ENCODE measurements at places on chromosomes 2 and 18.

GRCh38 chr18:2588666-2589344 lies 17.4 kb downstream of the NDC80 start:
- DNase-seq: no peak

GRCh38 chr2:105597011-105597805 lies 147.5 kb upstream of the NCK2 start:
- no peak for DNase-seq

DNA sequence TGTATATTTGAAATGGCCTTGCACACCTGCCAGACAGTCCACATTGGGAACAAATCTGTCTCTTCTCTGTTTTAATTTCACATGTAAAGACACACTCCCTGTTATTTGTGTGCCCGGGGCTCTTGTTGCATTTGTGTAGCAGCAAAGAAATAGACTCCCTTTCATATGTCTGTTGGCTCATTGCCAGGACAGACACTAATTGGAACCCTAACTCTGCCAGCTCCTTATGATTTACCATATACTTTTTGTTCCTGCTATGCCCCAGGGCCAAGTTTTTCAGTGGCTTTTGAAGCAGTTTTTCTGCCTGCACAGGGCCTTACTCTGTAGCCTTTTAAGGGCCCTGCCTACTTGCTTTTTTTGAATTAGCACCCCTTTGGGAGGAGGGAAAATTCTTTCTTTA lies 396.9 kb downstream of the DLGAP1 start:
- no peak for DNase-seq

- no peak for DNase-seq
These were observed 94.1 kb downstream of the BCL2 start for GRCh38 chr18:63225434-63225833.

DNA sequence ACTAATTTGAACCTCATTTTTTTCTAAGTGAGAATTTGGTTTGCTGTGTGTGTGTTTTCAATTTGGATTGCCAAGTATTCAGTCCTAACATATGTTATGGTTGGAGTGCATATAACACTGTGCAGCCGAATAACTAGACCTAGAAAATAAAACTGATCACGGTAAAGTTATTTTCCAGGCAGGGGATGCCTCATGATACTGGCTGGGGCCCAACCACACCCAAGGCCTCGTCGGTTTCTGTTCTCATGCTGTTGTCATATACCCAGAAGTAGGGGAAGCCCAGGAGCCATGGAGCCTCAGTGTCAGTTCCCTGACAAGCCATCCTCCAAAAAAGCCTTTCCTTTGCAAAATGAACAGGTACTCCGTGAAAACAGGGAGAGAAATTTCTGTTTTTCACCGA lies 160.2 kb downstream of the GBX2 start:
- no peak for DNase-seq

DNA sequence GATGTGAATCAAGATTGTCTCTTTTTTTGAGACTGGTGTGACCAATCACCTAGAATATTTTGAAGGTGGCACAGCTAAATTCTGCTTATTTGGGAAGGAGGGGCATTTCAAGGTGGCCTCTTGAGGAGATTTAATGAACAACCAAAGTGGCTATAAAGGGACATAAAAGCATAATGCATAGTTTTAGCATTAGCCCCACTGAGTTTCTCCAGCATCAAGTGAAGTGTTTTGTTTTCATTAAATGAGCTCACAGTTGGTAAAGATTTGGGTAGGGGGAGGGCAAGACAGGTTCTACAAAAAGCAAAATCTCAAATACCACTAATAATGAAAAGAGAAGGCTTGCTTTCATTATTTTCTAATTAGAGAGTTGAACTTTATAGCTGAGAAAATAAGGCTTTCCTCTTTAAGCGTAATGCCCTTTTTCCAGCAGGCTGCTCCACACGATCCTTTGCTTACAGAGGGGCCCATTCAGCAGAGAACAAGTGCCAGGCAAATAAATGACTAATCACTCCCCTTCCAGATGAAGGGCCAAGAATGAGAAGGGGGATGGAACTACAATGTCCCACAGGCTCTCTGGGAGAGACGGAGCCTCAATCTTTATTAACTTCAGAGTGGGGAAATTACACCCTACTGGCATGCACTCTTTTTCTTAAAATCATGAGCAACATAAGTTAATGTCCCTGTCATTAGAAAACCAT lies 35.9 kb downstream of the LHCGR start:
- DNase-seq: no peak

DNA sequence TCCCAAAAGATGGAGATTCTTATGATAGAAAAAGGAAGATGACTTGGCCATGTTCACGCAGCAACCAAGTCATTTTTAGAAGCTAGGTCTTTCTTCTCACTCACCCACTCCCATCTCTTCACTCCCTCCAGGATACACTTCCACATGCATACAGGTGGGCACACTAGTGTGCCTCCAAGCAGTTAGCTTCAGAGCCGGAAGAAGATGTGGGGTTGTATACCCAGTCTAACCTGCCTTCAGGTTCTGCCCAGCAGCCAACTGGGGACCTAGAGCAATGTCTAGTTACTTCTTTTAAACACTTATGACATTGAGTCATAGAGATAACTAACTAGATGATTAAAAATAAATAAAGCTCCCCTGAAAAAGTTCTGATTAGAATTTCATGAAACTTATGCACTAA lies 21.8 kb upstream of the TANK start:
- no peak for DNase-seq

GRCh38 chr2:37713258-37713700 lies 41.8 kb upstream of the CDC42EP3 start:
- DNase-seq: no peak

GRCh38 chr2:100730290-100730868 lies 89.6 kb upstream of the NPAS2 start:
- DNase-seq: peak; percentile 56

- no peak for DNase-seq
These were observed 471.4 kb upstream of the REG3G start for GRCh38 chr2:78553866-78554647.

- DNase-seq: peak; percentile 52
These were observed at the start of gene CLIP4 for GRCh38 chr2:29114946-29115609. Gene CLIP4 (plus strand): TSS chr2:29115415. CDS start chr2:29121389, 5,974 bp downstream.

DNA sequence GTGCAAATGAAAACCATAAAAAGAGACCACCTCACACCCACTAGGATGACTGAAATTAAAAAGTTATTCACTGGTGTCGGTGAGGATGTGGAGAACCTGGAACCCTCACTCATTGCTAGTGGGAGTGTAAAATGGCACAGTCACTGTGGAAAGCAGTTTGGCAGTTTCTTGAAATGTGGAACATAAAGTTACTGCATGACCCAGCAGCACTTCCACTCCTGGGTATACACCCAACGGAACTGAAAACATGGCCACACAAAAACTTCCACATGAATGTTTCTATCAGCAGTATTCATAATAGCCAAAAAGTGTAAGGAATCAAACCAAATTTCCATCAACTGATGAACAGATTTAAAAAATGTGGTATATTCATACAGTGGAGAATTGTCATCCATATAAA lies 65.1 kb upstream of the SLC66A3 start:
- DNase-seq: no peak

DNA sequence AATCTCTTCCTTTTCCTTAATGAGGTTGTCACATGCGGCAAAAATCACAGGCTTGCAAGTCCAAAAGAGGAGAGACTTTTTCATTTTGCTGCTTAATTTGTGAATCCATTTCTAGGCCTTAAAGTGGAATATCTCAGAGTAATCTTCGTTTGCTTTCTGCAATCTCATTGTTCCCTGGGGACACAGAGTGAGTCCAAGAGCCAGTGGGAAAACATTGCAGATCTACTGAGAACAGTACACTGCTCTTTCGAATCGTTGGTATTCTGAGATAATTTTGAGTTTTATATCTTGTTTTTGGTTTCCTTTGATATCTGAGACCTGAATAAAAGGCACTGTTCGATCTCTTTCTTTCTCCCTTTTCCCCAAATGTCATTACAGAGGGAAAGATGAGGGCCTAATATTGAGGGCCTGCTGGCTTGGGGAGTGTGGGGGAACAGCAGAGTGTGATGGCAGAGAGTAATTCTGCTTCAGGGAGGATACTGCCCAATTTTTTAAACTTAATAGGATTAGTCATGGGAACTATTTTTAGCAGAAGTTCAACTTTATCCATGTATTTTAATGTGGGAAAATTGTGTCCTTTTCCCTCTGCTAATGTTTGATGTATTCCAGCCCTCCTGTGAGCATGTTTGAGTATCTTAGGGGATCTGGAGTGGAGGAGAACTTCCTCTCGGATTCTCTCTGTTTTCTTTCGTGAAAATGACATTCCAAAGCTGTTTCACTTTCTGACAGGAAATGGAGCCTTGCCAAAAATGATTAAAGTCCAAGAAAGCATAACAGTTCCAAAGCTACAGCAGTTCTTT lies 418.2 kb upstream of the ZEB2 start:
- DNase-seq: no peak

DNA sequence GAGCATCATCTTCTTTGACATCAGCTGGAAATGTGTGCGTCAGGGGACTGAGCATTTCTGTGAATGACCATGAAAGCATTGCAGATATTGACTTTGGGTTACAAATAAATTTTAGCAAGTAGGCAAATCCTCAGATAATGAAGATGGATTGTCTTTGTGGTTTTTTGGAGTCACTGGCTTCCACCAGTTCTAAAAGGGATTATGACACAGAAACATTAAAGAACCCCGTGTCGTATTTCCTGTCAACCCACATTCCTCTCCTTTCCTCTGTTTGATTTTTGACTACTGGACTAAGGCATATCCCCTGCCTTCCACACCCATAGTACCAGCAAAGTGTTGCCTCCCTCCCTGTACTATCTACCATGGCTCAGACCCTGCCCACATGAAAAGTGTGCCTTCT lies 268.1 kb downstream of the MYO3B start:
- DNase-seq: no peak

DNA sequence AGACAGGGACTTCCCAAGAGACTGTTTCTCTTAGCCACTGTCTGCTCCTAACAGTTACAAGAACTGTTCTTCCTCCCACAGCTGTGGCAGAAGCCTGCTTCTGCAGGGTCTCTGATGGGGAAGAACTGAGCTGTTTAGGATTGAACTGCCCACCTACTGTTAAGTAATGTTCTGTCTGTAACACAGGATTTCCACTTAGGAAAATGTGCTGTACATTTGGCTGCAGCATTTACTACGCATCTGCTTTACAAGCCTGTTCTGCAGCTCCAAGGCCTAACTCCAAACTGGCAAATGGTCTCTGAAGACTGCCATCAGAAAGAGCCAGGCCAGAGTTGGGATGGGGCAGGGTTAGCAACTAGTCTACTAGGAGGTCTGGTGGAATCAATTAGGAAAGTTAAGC lies 87.8 kb upstream of the UPP2 start:
- no peak for DNase-seq

DNA sequence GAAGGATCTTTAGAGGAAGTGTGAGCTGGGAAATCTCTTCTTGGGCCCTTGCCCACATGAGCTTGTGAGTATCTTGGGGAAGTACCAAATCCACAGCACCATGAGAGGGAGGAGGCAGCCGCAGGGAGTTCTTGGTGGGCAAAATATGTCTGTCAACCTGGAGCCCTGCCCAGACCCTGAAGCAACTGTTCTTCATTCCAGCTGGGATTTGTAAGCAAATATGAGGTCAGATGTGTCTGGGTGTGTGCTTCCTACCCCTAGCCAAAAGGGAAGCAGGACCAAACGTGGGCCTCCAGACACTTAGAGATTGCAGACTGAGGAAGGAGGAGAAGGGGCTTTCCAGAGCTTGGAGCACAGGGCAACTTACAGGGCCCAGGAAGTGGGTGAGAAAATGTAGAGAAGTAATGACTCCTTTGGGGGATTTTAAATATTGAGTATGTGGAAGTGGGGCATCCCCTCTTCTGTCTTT lies 41.9 kb downstream of the TMEM247 start:
- no peak for DNase-seq

DNA sequence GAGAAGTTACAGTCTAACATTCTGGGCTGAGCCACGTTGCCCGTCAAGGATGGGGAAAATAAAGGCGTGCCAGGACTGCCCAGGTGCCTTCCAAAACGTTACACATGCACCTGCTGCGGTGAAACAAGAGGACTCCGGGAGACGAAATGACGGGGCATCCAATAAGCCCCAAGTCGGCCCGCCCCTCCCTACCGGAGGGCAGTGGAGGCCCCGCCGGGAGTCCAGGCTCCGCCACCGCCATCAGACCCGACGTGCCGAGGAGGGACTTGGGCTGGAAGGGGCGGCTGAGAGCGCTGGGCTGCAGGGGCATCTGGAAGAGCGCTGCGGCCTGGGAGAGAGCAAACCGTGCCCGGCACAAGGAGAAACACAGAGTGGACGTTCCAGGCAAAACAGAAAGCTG lies 112.5 kb upstream of the GPC1 start:
- DNase-seq: no peak

DNA sequence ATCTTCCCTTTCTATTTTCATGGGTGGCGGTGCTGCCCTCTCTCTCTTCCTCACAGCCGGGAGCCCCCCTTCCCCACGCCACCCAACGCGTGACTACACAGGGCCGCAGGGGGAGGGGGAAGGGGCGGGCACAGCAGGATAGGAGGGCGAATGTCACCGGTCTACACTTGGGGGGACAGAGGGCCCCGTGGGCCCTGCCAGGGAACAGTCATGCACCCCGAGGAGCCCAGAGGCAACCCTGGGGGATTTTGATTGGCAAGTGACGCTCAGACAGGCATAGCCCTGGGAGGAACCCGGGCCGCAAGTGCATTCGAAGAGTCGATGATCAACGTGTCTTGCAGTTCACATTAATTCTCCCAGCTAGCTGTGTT lies 91.1 kb upstream of the ANKRD30BL start:
- DNase-seq: no peak

All from stimulated activated CD4-positive, alpha-beta T cell treated with anti-CD3 and anti-CD28 coated beads, Interleukin-1b, Interleukin-23, amount 100 ng/mL, for 48 hours (primary cell).